ENCODE measurements at places on chromosomes 11 and 22. TPM values are rescaled to one million over a fixed set of nuclear protein-coding genes. Genes with fewer than 3 reads are reported as not detected.

GRCh38 chr11:11884774-11885481, 43.2 kb downstream of the USP47 start:
- DNase-seq = no peak

The OR56A3 gene
- total RNA-seq = not detected

The PATE2 gene
- not detected for total RNA-seq

DNA sequence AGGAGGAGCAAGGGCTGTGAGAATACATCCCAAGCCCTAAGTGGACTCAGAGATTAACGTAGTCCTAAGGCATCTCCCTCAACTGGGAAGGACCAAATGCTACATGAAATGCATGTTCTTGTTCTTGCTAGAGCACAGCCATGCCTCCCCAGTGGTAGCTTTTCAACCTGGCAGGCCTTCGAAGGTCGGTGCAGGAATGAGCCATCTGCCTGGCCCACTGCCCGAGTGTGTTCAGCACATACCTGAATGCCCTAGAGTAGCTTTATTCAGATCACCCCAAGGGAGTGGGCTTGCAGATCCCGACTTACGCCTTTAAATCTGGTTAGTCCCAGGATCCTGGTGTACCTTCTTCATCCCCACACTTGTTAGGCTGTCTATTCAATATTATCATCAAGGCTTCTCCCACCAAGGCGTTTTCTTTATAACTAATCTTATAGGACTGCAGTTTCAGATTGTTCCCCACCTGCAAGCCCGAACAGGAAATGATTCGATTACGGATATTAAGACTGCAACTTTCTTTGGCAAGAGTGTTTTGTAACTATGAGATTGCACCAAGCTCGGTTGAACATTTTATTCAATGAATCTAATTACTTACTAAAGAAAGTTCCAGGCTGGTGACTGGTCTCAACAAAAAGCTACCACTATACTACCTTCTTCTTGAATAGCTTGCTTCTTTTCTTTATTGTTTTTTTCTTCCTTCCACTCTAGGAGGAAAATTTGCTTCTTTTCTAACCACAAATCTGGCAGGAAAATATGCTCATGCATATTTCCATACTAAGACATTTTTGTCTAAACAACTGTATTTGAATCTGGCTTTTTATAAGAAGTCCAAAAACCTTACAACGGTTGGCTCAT, 115.6 kb downstream of the SGSM3 start:
- no peak for DNase-seq

GRCh38 chr22:38236786-38237185, 35.0 kb downstream of the MAFF start:
- no peak for DNase-seq

- DNase-seq = no peak
Measured at GRCh38 chr11:8597182-8597581, 3.2 kb upstream of the STK33 start.

The WT1 gene
- total RNA-seq = not detected

The MAPK8IP2 gene
- total RNA-seq = 0.53 TPM

The POU2AF2 gene
- total RNA-seq = not detected

- peak; percentile 33 for DNase-seq
Measured at GRCh38 chr11:2261436-2262230, 8.8 kb downstream of the ASCL2 start.

The CHST1 gene
- total RNA-seq = 2.3 TPM

The PKDREJ gene
- 0.05 TPM for total RNA-seq
